ENCODE measurements at places on chromosomes 7 and 10.
A peak's percentile ranks its signal among the peaks of the same experiment; 100 is the strongest.

- DNase-seq, result no peak
Measured at GRCh38 chr7:129522088-129522970, 20.0 kb downstream of the SMKR1 start.

DNA sequence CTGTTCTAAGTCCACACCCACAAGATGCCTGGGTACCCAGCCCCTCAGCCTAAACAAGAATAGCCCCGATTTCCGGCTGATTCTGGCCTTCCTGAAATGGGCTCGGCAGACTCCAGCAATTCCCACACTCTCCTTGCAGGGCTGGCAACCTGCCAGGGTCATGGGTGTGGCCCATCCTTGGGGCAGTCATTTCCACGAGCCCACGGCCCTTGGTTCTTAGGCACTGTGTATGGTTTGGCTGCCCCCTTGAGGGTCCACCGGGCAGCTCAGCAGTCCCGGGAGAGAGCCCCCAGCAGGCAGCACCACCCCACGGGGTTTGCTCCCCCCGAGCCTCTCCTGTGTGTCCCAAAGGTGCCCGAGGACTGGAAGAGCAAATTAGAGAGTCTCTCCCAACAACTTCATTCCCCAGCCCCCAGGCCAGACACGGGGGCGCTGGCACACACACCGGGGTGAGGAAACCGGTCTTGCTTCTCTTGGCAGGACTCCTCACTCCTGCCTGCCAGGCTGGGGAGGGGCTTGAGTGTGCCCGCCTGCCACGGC lies 142.2 kb downstream of the EMX2 start:
- DNase-seq, result no peak

- DNase-seq, result no peak
Measured at GRCh38 chr10:85124603-85125051, 796.2 kb downstream of the CCSER2 start.

DNA sequence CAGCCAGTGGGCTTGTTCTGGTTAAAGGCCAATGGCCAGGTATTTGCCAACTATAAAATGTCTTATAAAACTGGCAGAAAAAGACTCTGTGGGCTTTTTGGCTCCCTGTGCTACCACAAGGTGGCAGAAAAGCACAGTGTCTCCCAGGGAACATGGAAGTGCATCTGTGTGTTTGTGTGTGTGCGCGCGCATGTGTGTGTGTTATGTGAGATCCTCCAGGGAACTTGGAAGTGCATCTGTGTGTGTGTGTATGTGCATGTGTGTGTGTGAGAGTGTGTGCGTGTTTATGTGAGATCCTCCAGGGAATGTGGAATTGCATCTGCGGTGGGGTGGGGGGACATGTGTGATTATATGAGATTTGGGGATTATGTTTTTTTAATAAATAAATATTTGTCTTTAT lies 30.2 kb upstream of the ABI1 start:
- peak; percentile 34 for DNase-seq

Measured in non-pigmented ciliary epithelial cell (primary cell).